Hematopoietic multipotent progenitor cell treated with erythropoietin and hydrocortisone succinate and interleukin-3 and kit ligand, for 8 days (in vitro differentiated cells): ENCODE measurements at places on chromosomes 7 and 10.

DNA sequence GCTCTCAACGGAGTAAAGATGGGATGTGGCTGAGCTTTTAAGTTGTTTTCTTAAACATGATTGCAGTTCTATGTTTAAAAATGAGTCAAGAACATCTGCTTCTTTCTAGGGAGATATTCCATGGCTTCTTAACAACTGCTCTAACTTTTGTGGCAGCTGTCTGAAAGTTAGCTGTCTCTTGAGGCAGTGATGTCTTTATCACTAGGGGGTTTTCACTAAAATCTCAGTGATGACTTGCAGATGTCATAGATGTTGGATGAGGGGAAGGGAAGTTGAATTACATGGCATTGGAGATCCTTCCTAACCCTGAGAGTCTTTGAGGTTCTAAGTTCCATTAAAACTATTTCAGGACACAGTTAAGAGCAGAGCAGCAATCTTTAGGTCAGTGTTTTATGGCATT is 43.5 kb downstream of the PRKG1 start:
- DNase-seq: no peak

DNA sequence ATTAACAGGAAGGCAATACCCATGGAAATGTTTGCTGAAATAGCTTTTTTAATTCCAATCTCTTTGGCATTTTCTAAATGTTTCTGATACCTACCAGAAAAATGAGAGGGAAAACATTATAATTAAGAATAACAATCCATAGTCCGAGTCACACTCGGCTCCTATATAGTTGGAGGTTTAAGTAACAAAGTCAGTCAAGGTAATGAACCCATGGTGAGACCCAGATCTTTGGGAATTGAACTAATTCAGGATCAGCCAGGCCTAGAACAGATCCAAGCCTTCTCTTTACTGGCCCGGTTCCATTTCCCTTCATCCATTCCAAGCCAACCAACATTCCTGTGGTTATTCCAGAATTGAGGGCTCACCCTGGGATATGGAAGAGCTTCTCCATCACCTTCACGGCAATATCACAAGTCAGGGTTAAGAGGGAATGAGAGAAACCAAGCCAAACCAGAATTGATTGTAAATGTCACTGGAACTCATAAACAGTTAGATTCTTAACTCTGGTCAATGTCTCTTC is 28.3 kb downstream of the ABCB4 start:
- no peak for DNase-seq

GRCh38 chr10:11522821-11523245 is 88.6 kb downstream of the USP6NL start:
- no peak for DNase-seq

GRCh38 chr7:25790963-25791362 is 361.0 kb upstream of the NFE2L3 start:
- DNase-seq: no peak
